Inflammatory macrophage (primary cell): ENCODE measurements at places on chromosomes 11 and 22.

DNA sequence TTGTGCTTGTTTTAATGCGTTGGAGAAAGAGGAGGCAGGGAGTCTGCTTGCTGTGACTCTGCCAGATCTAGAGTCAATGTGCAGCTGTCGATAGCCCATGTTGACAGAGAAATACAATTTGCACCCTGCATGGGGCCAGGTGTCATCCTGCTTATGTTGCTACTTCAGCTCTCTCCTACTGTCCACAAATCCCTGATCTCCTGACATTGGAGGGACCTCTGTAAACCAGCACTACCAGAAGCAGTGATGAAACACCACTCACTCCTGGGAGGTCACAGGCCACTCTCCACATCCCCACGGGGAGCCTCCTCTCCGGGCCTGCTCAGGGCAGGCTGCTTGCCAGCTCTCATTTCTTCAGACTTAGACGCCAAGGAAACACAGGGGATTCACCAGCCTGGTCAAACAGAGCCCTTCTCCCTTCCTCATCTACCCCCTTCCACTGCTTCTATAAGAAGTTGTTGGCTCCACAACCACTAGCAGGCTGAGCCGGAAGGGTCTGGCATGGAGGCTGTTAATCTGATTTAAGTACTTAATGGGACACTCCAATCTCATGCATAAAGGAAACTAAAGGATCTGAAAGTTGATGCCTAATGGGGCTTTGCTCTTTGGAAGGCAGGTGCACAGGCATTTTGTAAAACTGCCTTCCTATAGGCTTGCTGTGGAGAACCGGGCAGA is 29.9 kb upstream of the CSNK2A3 start:
- DNase-seq: no peak

- DNase-seq: no peak
Measured at GRCh38 chr22:31881865-31882264, 62.5 kb upstream of the YWHAH start.

DNA sequence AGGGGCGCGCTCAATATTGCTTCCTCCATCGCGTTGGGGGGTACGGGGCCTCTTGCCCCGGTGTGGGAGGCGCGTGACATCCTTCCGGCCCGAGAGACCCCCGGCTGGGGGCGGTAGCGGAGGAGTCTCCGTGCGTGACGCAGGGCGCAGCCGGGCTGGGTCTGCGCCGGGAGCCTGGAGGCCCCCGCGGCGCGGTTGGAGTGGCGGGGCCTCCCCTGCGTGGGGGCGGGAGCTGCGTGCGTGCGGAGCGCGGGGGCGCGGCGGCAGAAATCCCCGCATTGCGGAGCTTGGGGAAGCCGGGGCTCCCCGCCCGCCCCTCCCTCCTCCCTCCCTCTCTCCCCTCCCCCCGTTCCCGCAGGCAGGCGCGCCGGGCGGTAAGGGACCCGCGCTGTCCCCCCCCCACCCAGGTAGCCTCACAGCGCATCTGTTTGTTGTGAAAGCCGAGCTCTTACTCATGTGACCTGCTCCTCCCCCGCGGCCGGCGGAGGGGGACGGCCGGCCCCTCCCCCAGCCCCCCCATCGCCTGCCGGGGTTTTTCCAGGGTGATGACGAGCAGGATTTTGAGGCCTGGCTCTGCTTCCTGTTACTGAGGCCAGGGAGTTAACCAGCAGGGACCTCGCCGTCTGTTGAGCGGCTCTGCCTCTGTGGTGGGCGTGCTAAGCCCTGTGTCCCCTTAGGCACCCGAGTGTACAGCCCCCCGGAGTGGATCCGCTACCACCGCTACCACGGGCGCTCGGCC is 1.6 kb downstream of the PIM3 start:
- DNase-seq: peak; percentile 90

GRCh38 chr11:114275280-114275679 is 20.9 kb upstream of the NNMT start:
- DNase-seq: no peak

DNA sequence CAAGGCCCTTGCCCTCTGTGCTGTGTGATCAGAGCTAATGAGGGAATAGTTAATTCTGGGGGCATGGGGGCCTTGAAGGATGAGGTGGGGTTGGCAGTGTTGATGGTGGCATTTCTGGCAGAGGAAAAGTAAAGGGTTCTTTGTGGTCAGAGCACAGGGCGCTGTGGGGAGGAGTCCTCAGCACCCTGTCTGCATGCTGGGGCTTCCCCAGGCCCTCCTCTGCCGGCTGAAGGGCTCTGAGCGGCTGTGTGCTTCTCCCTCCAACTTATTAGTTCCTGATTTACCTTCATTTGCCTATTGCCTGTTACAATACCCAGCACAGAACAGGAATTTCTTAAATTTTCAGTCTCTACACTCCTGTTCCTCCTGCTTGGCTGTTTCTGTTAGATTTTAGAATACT is 122.8 kb downstream of the HIPK3 start:
- peak; percentile 43 for DNase-seq

GRCh38 chr11:70049045-70049444 is 29.1 kb upstream of the ANO1 start:
- no peak for DNase-seq

- DNase-seq: no peak
Measured at GRCh38 chr11:128450882-128451651, 136.3 kb downstream of the ETS1 start.

- DNase-seq: no peak
Measured at GRCh38 chr11:17145972-17146371, 61.8 kb downstream of the PIK3C2A start.

GRCh38 chr22:41596776-41597634 is 7.4 kb upstream of the PMM1 start:
- DNase-seq: peak; percentile 21

- DNase-seq: no peak
Measured at GRCh38 chr11:69512136-69512535, 30.7 kb downstream of the LINC01488 start.

DNA sequence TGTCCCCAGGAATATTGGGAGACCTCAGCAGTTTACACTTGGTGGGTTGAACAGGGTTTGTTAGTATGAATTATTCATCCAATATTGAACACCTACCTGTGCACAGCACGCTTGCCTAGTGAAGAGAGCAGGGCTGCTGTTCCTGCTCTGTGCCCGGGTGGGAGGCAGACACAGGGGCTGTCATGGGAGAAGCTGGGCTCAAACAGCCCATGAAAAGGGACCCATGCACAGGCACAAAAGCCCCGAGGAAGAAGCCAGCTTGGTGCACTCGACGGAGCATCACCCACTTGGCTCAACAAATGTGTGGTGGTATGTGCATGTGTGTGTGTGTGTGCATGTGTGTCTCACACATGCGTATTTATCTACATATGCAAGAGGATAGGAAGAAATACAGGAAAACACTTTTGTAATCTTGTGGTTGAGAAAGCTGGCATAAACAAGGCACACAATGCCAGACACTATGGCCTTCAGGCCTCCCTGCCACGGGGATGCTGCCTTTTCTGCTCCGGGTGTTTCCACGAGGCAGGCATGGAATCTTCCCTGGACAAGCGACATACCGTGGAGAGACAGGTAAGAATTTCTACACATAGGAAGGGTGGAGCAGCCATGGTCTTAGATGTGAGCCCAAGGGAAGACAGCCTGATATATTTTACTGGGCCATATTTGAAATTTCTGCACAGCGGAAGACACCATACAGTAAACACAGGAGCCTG is 5.0 kb upstream of the APOBEC3A start:
- DNase-seq: peak; percentile 76

- no peak for DNase-seq
Measured at GRCh38 chr22:42324990-42325710, 54.7 kb upstream of the TCF20 start.

DNA sequence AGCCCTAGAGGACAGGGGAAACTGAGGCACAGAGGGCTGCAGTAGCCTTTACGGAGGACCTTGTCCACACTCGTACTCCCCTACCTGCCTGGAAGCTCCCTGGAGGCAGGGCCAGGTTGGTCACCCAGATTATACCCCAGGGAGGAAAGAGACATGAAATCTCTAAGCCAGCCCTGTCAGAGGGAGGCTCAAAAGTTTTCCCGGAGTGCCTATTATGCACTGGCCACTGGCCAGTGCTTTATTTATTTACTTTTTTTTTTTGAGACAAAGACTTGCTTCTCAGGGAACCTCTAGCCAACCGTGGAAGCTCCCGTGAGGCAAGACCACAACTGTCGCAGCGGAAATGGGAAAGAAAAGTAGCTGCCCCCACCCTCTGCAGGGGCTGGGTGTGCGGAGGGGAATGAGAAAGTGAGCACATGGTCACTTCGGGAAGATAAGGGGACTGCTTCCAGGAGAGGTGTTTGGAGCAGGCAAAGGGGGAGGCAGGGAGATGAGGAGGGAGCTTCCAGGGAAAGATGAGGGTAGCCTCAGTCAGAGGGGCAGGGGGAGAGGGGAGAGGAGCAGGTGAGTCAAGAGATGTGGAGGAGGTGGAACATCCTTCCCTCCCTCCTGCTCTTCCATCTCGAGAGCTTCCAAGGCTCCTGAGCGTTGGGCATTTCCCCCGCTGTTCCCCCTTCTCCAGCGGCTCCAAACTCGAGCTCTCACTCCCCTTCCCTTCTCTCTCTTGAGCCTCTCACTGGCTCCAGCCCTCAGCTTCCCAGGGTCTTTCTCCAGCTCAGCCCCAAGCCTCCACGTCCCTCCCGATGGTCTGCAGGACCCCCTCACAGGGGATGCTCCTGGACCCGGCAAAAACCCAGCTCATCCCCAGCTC is 4.3 kb downstream of the IL2RB start:
- DNase-seq: no peak

GRCh38 chr11:17611503-17612220 is 64.6 kb downstream of the OTOG start:
- DNase-seq: no peak

DNA sequence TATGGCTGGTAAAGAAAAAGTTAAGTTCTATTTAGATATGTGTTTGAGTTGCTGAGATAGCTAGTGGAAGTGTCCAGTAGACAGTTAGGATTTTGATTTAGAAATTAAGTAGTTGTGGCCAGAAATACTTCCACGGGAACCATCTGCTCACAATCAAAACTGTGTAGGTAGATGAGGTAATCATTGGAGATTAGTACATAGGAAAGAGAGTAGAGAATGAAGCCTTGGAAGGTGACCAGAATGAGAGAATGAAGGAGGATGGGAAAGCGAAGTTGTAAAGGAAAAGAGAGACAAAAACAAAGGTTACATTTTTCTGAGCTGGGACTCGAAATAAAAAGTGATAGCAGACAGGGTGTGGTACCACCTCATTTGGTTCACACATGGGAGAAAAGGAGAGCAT is 296.9 kb upstream of the SORL1-AS1 start:
- no peak for DNase-seq

DNA sequence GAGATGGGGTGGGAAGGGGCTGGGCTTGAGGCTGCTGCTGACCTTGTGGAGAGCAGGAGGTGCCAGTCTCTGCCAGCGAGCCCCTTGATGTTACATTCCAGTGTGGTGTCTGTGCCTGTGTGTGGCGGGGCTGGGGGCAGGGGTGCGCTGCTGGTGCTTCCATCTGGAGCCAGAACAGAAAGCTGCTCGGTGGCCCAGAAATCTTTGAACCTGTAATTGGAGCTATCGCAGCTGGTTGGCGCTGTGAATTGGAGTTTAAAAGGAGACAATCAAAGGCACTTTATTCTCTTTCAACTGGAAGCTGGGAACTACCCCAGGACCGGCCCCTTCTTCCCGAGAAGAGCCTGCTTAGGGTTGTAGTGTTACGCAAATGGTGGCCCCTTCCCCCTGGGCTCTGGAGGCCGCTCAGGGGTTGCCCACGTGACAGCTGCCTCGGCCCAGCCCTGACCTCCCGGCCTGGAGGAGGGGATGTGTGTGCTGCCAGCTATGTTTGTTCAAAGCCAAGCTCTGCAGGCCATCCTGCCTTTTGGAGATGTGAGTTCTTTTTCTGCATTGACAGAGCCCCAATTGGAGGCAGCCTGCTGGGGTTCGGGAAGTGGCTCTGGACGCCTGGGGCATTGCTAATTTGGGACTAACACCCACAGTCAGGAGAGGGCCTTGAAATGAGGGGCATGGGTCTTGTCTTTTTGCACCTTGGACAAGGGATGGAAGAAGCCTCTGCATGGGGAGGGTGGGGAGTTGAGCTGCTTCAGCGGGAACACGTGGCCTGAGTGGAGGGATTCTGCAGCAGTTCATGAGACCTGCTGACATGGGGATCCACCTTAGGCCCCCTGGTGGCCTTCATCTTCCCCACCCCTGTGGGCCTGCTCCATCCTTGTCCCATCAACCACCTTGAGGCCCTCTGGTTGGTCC is 14.0 kb upstream of the ARSA start:
- DNase-seq: no peak

- DNase-seq: peak; percentile 47
Measured at GRCh38 chr11:115324581-115325432, 179.4 kb downstream of the CADM1 start.

GRCh38 chr11:127966821-127967220 is 620.5 kb downstream of the ETS1 start:
- DNase-seq: no peak

DNA sequence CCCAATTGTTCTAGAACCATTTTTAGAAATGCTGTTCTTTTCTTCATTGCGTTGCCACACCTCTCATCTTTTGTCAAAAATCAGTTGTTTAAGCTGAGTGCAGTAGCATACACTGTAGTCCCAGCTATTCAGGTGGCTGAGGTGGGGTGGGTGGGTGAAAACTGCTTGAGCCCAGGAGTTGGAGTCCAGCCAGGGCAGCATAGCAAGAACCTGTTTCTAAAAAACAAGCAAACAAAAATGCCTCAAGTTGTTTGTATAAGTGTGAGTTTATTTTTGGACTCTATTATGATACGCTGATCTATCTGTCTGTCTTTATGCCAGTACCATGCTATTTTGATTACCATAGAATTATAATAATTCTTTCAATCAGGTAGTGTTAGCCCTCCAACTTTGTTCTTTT is 62.5 kb upstream of the RRM1 start:
- DNase-seq: no peak
